Activated T-cell treated with anti-CD3 and anti-CD28 coated beads for 4 hours (primary cell): ENCODE measurements at places on chromosomes 5 and 9.

- DNase-seq, result no peak
Measured at GRCh38 chr5:143274952-143275351, 128.5 kb downstream of the NR3C1 start.

DNA sequence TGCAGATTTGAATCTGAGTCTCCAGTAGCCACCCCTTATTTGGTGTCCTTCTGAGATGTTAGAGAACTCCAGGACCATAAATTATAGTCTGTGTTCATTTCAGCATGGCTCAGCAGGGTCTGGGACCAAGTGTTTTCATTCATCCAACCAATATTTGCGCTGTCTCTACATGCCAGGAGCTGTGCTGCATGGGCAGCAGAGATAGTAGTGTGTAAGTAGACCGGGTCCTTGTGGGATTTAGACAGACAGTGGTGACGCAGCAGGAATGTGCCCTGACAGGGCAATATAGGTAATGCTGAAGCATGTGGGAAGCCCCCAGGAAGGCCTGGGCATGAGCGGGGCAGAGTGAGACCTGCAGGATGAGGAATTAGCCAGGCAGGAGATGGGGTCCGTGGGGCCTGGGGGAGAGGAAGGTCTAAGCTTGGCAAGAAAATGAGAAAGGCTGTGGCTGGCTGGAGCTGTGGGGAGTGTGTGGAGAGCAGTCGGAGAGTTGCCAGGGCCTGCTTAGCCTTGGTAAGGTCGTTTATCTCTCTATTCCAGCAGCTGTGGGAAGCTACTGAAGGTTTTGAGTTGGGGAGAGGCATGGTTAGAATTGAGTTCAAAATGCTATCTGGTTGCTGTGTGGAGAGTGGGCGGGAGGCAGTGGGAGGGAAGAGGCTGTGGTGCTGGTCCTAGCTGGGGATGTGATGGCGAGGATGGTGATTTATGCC lies 16.8 kb downstream of the STXBP1 start:
- DNase-seq, result no peak

DNA sequence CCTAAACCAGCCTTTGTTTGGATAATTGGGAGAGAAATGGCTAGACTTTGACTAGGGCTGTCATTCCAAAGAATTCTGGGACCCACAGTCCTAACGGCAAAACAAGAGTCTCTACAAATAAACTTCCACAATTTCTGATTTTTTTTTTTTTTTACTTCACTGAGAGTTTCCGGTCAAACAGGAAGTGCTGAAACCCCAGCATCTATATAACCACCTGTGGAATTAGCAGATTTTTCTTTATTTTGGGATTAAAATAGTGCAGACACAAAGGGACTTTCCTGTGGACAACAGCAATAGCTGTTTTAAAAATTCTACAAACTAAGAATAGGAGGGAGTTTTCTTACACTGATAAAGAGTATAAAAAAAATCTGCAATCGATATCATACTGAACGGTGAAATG lies 157.4 kb downstream of the ARSB start:
- no peak for DNase-seq

DNA sequence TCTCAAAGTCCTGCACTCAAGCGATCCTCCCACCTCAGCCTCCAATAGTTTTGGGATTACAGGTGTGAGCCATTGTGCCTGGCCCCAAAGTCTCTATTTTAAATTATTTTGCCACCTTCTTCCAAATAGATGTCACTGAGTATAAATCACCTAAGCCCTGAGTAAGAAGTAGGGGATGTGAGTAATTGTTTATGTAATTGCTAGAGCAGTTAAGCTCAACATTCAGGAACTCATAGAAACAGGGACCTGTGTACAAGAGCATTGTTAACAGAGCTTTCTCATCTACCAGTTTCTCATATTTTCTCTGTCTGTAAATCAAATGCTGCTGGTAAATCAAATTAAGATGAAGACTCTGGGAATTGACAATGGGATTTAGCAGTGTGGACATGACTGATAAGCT lies 26.3 kb downstream of the CDK7 start:
- no peak for DNase-seq

GRCh38 chr5:160477266-160477970 lies 55.8 kb downstream of the PTTG1 start:
- no peak for DNase-seq

GRCh38 chr9:130666393-130667119 lies 2.2 kb downstream of the PRDM12 start:
- no peak for DNase-seq

DNA sequence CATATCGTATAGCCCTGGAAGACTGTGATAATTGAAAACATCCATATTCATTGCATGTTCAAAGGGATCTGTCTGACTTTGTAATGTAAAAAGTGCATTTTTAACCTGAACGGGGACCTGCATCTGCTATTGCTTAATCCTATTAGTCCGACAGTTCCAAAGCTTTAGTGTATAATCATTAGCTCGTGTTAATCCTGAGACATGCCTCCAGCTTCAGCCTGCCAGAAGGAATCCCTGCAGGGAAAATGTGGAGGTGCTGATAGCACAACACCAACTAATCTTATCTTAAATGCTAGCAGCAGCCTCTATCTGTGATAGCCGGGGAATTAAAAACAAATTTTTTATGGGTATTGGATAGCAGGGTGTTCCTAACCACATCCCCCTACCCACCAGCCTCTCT lies 495.2 kb downstream of the TLE4 start:
- DNase-seq, result no peak

- no peak for DNase-seq
Measured at GRCh38 chr9:33719581-33720374, 75.6 kb upstream of the PRSS3 start.

GRCh38 chr5:90987726-90988125 lies 395.4 kb downstream of the ARRDC3 start:
- no peak for DNase-seq

DNA sequence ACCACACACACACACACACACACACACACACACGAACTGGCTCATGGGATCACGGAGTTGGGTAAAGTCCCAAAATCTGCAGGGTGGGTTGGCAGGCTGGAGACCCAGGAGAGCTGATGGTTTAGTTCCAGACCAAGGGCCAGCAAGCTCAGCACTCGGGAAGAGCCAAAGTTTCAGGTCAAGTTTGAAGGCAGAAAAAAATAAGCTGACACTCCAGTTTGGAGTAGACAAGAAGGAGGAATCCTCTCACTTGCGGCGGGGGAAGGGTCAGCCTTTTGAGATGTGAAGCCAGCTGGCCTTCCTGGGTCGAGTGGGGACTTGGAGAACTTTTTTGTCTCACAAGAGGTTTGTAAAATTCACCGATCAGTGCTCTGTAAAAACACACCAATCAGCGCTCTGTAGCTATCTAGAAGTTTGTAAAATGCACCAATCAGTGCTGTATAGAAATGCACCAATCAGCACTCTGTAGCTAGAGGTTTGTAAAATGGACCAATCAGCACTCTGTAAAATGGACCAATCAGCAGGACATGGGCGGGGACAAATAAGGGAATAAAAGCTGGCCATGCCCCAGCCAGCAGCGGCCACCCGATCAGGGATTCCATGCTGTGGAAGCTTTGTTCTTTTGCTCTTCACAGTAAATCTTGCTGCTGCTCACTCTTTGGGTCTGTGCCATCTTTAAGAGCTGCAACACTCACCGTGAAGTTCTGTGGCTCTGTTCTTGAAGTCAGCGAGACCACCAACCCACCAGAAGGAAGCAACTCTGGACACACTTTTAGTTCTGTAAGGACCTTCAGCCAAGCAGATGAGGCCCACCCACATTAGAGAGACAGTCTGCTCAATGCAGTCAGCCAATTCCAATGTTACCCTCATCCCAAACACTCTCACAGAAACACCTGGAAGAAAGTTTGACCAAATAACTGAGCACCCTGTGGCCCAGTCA lies 37.8 kb upstream of the UNC5A start:
- no peak for DNase-seq

GRCh38 chr9:76688471-76689238 lies 75.6 kb upstream of the PCA3 start:
- no peak for DNase-seq

DNA sequence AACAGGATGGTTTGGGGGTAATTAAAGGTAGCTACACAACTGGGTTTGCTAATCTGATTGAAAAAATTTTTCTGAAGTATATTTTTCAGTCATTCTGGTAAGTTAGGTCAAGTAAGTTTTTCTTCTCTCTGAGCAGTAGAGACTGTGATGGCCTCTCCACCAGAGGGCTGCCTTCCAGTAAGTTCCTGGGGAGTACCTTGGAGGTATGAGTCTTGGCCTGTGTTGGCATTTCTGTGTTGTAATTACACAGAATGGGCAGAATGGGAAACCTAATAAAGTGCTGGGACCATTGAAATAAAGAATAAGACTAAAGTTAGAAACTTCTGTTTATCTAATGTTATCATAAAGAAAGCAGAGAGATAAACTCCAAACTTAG lies 430.8 kb downstream of the ARHGEF28 start:
- no peak for DNase-seq

GRCh38 chr5:111680737-111681413 lies 76.1 kb downstream of the NREP start:
- DNase-seq, result no peak

GRCh38 chr9:13568405-13568804 lies 288.9 kb upstream of the MPDZ start:
- DNase-seq, result no peak

DNA sequence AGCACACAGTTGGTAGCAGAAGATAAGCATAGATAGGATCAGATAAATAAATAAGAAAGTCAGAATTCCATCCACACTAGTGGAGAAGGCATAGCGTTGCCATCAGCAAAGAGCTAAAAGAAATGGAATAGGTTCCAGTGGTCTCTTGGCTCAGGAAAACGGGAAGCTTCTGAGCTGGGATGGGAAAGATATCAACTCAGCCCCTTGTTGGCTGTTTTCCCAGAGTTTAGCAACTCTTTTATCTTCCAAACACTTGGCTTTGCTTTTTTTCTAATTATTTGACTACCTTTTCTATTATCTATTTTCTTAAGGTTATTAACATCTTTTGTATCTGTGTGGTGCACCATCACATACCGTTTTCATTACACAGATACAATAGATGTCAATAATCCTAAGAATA lies 445.7 kb upstream of the TRPC7 start:
- no peak for DNase-seq

DNA sequence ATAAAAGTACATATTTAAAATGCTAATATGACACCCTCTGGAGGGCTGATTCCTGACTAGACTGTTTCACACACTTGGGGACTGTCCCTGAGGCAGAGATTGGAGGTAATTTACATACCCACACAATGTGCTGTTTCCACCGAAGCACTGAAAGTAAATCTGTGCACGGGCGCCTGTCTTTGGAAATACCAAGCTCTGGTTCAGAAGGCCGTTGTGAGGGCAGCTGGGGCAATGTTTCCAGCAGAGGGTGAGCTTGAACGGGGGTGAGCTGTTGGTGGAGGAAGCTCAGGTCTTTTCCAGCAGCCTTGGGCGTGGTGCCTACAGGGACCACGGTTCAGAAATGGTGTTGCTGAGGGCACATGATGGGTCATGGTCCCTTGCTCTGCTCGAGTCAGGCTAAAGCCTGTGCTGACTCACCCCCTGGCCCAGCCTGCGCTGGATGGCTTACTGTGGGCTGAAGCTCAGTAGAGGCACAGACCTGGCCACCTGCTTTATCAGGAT lies 25.8 kb upstream of the HMCN2 start:
- DNase-seq, result peak; percentile 28

DNA sequence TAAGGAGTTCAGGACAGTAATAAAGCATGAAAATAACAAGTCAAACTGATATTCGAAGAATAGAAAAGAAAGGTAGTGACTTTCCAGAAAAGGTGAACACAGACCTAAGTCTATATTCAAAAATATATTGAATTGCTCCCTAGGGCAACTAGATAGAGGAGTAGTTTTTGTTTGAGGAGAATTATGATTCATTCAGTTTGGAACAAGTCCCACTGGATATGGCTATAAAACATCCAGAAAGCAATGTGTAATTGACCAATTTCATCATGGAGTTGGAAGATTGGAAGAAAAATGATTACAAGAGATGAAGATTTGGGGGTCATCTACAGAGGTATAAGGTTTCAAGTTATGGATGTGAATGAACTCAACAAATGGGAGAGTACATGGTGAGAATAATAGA lies 117.5 kb upstream of the ZNF462 start:
- DNase-seq, result no peak

GRCh38 chr5:159319363-159319762 lies 10.9 kb downstream of the IL12B start:
- no peak for DNase-seq
